ENCODE measurements at places on chromosomes 5 and 9. TPM values are rescaled to one million over a fixed set of nuclear protein-coding genes. Genes with fewer than 3 reads are reported as not detected.

The PSAT1 gene
- total RNA-seq, result 65.0 TPM

The INIP gene
- total RNA-seq, result 29.3 TPM

The TMEM174 gene
- not detected for total RNA-seq

The AGXT2 gene
- not detected for total RNA-seq

The PPP3R2 gene
- total RNA-seq, result not detected
